M059J (cell line): ENCODE measurements at places on chromosomes 4 and X.

DNA sequence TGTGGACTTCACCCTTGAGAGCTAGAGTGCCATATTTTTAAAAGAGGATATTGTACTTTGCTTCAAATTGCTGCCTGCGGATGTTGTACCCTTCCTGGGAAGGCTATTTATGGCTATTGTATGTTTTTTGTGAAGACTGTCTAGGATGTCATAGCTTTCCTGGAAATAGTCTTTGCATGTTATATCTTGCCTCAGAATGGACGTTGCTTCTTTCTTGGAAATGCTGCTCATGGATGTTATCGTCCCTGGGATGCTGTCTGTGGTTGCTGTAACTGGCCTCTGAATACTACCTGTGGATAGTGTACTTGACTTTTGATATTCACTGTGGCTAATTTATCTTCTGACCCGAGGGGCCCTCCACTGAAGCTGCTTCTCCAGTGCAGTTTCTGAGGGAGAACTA, 146.8 kb downstream of the ENOX2 start:
- DNase-seq = no peak

GRCh38 chr4:53557669-53558064, 33.6 kb downstream of the LNX1 start:
- DNase-seq = no peak

DNA sequence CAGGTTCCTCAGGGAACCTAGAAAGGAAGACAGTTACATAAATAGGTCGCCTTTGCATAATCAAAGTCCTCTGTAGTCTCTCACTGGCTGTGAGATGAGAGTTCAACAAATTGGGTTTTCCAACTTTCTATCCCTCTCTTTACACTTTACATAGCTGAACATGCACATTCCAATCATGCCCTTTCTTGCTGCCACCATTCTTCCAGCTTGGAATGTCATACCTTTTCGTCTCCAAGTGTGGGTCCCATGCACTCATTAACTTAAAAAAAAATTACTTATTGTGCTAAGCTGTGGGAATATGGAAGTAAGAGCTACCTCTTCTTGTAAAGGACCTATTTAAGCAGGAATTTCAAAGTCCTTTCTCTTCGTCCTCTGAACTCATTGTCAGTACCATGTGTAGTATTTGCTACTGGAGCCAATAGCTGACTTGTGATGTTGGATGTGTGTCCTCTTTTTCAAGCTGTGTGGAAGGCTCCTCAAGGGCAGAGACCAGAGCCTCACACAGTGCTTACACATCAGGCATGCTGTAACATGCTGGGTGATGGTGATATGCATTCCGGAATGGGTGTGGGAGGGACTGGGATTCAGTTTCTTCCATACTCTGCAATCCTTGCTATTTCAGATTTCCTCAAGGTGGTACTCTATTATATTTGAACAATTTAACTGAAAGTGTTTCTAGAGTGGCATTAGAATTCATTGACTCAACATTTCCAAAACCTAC, 7.1 kb downstream of the ENOPH1 start:
- DNase-seq = no peak

DNA sequence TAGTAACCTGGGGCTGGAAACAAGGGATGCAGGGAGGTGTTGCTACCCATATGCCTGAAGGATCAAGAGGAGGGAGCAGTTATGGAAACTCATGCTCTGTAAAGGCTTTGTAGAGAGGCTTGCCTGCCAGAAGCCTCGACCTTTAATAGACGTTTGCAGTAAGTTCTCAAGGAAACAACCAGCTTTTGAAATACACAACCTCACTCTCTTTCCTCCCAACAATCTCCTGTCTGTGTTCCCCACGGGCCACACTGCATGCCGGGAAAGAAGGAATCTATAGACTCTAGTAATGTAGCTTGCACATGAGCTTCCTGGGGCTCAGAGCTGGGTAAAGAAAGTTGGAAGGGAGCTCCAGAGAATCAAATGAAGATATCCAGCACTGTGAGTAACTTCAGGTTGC, 101.6 kb upstream of the PACRGL start:
- no peak for DNase-seq

GRCh38 chr4:74962584-74962983, 29.7 kb downstream of the PARM1 start:
- no peak for DNase-seq

- peak; percentile 8 for DNase-seq
Observed at GRCh38 chr4:84796394-84796793, 170.1 kb downstream of the WDFY3 start.

- DNase-seq = peak; percentile 45
Observed at GRCh38 chrX:39212456-39212855, 411.2 kb downstream of the MID1IP1 start.

GRCh38 chr4:99405433-99406115, 29.6 kb downstream of the ADH7 start:
- DNase-seq = peak; percentile 62

DNA sequence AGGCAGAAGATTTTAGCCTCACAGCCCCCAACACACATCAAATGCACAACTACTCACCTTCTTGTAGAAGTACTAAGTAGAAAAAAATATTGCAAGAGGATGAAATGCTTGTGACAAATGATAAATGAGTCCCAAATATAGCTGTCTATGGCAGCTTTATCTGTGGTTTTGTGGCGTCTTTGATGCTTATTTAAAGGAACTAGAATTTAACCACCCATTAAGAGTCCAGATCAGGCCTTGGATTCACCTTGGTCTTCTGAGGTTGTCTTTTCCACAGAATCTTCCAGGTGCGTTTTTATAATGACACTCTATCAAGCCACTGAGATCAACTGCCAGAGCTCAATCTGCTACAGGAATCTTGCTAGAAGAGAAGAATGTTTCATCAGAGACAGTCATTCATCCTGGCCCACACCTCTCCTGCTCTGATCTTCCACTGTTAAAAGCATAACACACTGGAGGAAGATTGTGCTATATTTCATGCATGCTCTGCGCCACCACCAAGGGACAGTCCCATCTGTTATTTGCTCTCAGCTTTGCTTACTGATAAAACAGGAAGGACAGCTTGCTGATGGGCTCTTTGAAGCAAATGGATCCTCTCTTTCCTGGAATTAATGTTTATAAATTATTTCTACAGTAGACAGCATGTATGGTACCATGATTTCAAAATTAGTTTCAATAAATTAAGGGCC, 144.1 kb downstream of the SLC7A11 start:
- DNase-seq = no peak

DNA sequence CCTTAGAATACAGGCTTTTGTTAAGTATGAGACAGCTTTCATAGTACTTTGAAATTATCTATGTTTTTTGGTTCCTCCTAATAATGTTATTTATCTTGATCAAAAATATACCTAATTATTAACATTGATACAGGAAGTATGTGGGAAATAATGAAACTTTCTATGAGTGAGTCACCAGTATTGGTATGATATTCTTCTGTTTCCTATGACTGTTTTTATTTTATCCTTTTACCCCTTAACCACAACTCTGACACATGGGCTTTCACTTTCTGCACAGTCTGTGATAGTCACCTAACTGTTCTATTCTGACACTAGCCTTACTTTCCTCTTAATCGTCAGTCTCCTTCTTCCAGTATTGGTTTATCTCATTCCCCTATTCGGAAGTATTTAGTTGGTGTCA, 4.7 kb downstream of the THAP9 start:
- DNase-seq = peak; percentile 61

GRCh38 chr4:78288327-78288726, 231.2 kb downstream of the FRAS1 start:
- DNase-seq = no peak

GRCh38 chrX:7147413-7147977, at the start of gene STS:
Gene STS, plus strand, starts transcription at chrX:7147712. Its CDS starts 105,488 bp downstream, at chrX:7253200.
- DNase-seq = peak; percentile 19

GRCh38 chr4:97507587-97508245, 635.6 kb downstream of the STPG2 start:
- DNase-seq = peak; percentile 47

- peak; percentile 73 for DNase-seq
Observed at GRCh38 chr4:15035159-15035558, 32.9 kb downstream of the CPEB2 start.

GRCh38 chr4:189001283-189001970, 862.2 kb downstream of the TRIML1 start:
- DNase-seq = no peak

DNA sequence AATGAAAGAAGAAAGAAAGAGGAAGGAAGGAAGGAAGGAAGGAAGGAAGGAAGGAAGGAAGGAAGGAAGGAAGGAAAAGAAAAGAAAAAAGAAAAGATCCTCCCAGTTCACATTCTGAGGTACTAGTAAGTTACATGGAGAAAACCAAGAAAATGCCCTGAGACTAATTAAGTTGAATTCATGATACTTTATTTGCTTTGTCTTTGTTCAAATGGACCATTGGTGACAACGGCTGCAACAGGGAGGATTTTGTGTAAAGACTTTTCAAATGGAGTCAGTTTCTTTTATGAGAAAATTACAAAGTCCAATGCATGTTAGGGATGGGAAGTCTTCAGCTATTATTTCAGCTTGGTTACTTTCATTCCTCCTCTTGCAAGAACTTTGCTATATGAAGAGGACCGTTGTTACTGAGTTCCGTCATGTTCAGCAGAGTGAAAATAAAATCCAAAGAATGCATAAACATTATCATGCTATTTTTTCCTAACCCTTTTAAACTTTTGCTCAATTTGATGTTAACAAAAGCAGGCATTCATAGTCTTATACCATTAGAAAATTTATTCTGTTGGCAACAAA, 8.3 kb downstream of the VCX3A start:
- DNase-seq = no peak

DNA sequence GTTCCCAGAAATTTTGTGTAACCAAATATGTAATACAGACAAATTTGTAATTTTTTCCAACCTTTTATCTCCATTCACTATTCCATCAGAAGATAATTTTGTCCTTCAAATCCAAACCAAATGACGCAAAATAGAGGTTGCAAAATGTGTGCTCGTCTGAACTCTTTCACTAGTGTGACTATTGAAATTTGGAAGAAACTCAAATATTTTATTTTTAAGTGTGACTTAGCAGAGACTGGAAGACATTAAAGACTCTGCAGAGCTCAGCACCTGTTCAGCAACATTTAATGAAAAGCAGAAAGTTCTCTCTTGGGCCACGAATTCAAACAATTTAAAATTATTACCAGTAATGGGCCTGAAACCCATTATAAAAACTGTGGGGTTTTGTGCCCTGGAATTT, 30.0 kb upstream of the APELA start:
- DNase-seq = no peak

DNA sequence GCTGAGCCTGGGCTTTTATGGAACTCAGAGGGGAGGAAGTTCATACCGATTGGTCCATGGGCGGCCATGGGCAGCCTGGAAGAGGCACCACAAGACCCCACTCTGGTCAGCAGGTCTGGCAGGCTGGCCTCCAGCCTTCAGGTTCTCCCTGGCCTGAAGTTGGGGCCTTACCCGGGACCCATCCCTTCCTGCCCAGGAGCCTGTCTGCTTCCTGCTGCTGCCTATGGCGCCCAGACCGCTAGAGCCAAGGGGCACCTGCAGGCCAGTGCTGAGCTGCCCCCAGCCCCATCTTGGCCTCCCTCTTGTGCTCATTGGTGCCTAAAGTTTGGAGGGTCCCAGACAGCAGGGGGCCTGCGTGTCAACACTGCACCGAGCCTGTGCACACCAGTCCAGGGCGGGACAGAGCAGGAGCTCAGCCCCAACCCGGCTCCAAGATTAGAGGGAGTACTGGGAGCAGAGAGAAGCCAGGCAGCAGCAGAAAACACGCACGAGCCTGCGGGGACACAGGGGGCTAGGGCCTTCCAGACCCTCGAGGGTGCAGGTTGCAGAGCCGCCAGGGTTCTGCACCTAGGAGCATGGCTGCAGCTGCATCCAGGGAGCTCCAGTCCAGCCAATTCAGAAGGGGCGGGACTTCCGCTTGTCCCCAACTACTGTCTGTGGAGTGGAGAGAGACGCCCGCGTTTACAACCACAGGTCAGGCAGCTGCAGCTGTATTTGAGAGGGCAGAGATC, 30.7 kb upstream of the ZNF280C start:
- DNase-seq = peak; percentile 37
